ENCODE measurements at places on chromosomes 11 and 22. TPM values are rescaled to one million over a fixed set of nuclear protein-coding genes. Genes with fewer than 3 reads are reported as not detected.

ALDH3B1 gene
- polyA plus RNA-seq = 1.8 TPM

- no peak for DNase-seq
Measured at GRCh38 chr11:61498767-61499341, 9.7 kb upstream of the LRRC10B start.

- no peak for DNase-seq
Measured at GRCh38 chr11:9150926-9151325, 59.5 kb upstream of the SCUBE2 start.

GLB1L3 gene
- polyA plus RNA-seq = 1.4 TPM

OR52A1 gene
- not detected for polyA plus RNA-seq

DNA sequence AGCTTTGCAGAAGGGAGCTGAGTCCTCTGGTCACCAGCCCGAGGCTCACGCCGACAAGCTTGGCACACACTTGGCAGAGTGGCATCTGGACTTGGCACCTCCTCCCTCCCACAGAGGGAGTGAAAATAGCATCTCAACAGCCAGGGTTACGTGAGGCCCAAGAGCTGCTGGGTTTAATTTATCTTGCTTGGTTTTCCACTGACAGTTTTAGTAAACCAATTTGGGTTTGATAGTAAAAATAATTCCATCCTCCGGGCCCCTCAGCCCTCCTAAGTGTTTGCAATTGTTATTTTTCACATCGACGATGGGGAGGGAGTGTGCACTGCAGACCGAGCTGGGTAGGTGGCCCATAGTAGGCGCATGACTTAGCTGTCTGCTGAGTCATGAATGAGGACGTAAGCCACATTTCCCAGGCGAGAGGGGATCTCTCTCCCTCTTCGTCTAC, 107.6 kb upstream of the ASPHD2 start:
- DNase-seq = no peak

CSF2RB gene
- 2.6 TPM for polyA plus RNA-seq

GRCh38 chr11:14081581-14082231, 119.2 kb downstream of the SPON1 start:
- no peak for DNase-seq

DNA sequence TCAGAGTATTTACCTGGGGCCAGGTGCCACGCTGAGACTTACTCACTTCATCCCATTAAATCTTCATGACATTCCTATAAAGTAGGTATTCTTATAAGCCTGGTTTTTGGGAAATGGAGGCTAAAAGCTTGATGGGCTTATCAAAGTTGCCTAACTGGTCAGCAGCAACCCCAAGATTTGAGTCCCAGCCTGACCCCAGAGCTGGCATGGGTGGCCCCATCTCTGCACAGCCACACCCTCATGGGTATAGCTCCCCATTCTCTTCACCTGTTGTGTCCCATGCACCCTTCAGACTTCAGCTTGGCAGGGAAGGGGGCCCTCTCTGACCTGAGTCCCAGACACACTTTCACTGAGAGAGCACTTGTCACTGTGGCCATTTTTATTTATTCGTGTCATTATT, 37.4 kb upstream of the TP53I11 start:
- DNase-seq = no peak

GRCh38 chr11:5691964-5692361, 2.4 kb downstream of the TRIM22 start:
- no peak for DNase-seq

MUC6 gene
- 14.8 TPM for polyA plus RNA-seq

GRCh38 chr11:56473252-56473651, at the start of gene OR5M3:
Gene OR5M3, minus strand, starts transcription at chr11:56473352. Its CDS starts 2,855 bp downstream, at chr11:56470497.
- no peak for DNase-seq

CHEK2 gene
- polyA plus RNA-seq = 15.9 TPM
